NCI-H1694 treated with DMSO at 0.1 percent for 48 hours (cell line): ENCODE measurements at places on chromosomes 6 and 20.

- DNase-seq = no peak
These were observed 355.2 kb downstream of the ADGRB3 start for GRCh38 chr6:68990317-68990716.

DNA sequence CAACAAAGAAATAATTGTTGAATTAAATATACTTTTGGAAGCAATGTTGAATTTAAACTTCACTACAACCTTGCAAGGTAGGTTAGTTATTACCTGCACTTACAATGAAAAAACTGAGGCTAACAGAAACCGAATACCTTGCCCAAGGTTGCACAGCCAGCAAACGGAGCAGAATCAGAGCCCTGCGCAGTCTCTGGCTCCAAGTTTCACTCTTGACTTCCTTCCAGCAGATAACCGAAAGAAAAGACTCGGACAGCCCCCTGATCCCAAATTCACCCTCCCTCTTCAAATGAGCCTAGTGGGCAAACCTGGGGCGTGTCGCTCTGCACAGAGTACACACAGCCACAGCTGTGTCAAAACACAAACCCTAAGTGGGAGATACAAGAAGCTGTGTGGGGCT is 72.1 kb upstream of the FOXQ1 start:
- DNase-seq = no peak

GRCh38 chr20:37622728-37623127 is 71.1 kb upstream of the CTNNBL1 start:
- DNase-seq = no peak

DNA sequence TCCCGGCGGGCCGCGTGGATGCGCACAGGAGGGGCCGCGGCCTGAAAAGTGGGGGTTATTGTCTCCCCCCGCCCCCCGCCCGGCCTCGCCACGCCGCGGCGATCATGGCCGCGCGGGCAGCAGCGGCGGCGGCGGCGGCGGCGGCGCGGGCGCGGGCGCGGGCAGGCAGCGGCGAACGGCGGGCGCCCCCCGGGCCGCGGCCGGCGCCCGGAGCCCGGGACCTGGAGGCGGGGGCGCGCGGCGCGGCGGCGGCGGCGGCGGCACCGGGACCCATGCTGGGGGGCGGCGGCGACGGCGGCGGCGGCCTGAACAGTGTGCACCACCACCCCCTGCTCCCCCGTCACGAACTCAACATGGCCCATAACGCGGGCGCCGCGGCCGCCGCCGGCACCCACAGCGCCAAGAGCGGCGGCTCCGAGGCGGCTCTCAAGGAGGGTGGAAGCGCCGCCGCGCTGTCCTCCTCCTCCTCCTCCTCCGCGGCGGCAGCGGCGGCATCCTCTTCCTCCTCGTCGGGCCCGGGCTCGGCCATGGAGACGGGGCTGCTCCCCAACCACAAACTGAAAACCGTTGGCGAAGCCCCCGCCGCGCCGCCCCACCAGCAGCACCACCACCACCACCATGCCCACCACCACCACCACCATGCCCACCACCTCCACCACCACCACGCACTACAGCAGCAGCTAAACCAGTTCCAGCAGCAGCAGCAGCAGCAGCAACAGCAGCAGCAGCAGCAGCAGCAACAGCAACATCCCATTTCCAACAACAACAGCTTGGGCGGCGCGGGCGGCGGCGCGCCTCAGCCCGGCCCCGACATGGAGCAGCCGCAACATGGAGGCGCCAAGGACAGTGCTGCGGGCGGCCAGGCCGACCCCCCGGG is 637 bp downstream of the ARID1B start:
- DNase-seq = no peak

DNA sequence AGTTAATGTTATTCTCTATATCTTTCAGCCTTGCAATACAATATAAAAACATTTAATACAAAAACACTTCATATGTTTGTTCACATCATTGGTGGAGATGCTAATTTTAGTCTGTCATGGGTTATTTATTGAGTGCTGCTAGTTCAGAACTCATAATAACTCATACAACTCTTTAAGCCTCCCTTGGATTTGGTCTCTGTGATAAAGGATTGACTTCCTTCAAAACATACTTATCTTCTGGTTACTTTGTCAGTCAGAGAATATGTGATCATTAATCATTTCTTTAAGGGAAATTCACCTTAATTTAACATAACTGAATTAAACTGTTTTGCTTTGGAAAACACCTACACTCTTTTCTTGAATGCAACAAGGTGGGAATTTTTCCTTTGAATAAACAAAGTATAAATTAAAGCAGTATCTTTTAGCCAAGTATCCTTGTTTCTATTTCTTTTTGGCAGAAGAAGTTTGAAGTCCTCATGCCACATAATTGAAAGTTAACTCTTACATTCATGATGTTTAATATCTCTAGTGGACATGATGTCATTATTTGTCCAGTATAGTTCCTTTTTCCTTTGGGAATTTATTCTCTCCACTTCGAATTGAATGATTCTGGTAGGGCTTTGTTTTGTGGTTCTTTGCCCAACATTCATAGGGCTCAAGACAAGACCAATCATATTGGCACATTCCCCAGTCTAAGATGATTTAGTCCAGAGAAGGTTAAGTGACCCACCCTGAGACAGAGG is 133.2 kb upstream of the CENPW start:
- DNase-seq = no peak

GRCh38 chr6:12012038-12012557 is at the start of gene HIVEP1:
TSS of gene HIVEP1 (plus strand) at chr6:12012312. CDS start at chr6:12015629, 3,317 bp downstream.
- no peak for DNase-seq

GRCh38 chr6:27582928-27583725 is 110.2 kb upstream of the ZNF184 start:
- peak; percentile 33 for DNase-seq

GRCh38 chr20:5511505-5511904 is 194.8 kb upstream of the PROKR2 start:
- DNase-seq = no peak

- DNase-seq = no peak
These were observed 95.6 kb downstream of the TOX2 start for GRCh38 chr20:44010162-44010704.
